ENCODE measurements at places on chromosomes 6 and 20.

- no peak for DNase-seq
These were observed 1.2 kb upstream of the PNPLA1 start for GRCh38 chr6:36268478-36269275.

GRCh38 chr6:30156774-30157173 lies 4.2 kb downstream of the TRIM10 start:
- DNase-seq, result no peak

- DNase-seq, result peak; percentile 59
These were observed 121.0 kb upstream of the RNF24 start for GRCh38 chr20:4136078-4136966.

DNA sequence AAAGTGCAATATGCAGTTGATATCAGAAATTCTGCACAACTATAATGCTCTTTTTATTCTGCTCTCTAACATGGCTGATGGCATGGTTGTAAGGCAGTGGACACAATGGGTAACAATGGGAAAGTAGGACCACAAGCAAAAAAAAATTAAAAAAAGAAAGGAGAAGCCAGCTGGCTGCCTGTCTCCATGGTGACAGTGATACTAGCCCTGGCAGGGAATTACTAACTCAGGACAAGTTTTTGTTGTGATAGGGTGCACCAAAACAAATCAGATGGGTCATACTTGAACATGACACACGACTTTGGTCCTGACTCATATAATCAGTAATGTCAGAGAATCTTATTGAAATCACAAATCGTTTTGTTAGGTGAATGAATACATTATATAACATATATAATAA lies 169.4 kb downstream of the TRDN start:
- no peak for DNase-seq

- no peak for DNase-seq
These were observed 158.3 kb downstream of the SYCP2 start for GRCh38 chr20:59774921-59775686.

- no peak for DNase-seq
These were observed 168.2 kb upstream of the FOXQ1 start for GRCh38 chr6:1143655-1144054.

GRCh38 chr6:83113258-83113657 lies 45.8 kb downstream of the DOP1A start:
- no peak for DNase-seq

GRCh38 chr20:19838468-19838867 lies 80.4 kb downstream of the RIN2 start:
- no peak for DNase-seq

GRCh38 chr6:150301846-150302519 lies 66.8 kb upstream of the IYD start:
- DNase-seq, result peak; percentile 61

DNA sequence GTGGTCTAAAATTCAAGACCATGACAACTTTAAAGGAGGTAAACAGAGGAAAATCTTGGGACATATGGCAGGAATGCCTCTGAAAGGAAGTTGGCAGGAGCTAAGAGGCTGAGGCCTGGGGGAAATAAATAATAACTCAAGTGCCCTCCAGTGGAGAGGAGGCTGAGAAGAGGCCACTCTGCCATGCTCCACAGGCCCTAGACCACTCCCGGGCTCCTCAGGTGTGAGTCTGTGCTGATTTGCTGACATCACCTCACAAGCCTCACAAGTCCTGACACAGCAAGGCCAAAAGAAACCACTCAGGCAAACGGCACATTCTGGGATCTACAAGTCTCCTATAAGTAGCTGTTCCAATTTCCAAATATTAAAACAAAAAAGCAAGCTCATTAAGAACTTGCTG lies 91.0 kb upstream of the RIPOR2 start:
- no peak for DNase-seq

GRCh38 chr6:45690846-45691245 lies 313.1 kb upstream of the SUPT3H start:
- DNase-seq, result no peak

DNA sequence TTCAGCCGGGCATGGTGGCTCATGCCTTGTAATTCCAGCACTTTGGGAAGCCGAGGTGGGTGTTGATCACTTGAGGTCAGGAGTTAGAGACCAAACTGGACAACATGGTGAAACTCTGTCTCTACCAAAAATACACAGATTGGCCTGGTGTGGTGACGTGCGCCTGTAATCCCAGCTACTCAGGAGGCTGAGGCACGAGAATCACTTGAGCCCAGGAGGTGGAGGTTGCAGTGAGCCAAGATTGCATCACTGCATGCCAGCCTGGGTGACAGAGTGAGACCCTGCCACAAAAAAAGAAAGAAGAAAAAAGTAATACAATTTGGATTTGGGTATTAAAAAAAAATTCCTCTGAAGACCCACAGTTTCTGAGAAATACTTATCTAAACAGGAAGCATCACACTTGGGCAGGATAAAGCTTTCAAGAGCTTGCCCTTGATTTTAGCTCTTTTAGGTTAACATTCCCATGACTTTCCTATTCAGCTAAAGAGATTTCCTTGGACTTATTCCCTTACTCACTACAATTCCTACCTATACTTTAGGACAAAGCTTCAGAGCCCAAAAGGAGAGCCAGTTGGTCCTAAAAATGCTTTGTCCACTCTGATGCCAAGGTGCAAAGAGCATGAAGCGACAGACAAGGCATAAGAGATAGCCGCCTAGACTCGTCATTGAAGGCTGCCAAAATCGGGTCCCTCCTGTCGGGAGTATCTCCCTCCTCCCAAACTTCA lies 1.9 kb downstream of the ELOVL2 start:
- no peak for DNase-seq

DNA sequence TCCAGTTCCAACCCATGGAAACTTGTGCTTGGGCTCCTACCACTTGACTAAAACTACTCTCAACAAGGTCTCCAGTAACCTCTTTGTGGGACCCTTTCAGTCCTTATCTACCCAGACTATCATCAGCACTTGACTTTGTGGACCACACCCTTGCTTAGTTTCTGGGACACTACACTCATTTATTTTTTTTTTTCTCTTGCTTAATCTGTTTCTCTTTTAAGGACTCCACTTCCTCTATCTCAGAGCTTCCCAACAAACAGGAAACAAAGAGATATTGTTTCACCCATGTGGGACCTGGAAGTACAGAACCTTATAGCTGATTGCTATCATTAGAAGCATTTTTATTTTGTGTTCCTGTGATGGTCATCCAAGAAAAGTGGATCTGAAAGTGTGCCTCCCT lies 28.8 kb upstream of the ME1 start:
- DNase-seq, result peak; percentile 78
